ENCODE measurements at places on chromosomes 16 and 17.

GRCh38 chr16:51573191-51573590 is 422.1 kb upstream of the SALL1 start:
- DNase-seq: no peak

DNA sequence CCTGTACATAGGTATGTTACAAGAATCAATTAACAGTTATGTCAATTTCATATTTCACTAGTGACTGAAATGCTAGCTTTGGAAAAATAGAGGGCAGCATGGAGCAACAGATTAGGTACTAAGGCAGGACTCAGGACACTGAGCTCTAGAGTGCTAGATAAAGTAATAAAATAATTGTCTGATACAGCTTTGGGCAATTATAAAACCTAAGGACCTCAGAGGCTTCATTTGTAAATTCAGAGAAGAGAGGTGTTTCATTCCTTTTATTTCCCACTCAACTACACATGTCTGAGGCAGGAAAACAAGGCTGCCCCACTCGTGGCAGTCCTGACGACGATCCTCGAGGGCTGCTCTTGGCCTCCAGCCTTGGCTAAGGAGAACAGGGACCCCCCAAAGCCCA is 81.5 kb downstream of the CA4 start:
- no peak for DNase-seq

- no peak for DNase-seq
Measured at GRCh38 chr16:17633181-17633951, 162.6 kb upstream of the XYLT1 start.

DNA sequence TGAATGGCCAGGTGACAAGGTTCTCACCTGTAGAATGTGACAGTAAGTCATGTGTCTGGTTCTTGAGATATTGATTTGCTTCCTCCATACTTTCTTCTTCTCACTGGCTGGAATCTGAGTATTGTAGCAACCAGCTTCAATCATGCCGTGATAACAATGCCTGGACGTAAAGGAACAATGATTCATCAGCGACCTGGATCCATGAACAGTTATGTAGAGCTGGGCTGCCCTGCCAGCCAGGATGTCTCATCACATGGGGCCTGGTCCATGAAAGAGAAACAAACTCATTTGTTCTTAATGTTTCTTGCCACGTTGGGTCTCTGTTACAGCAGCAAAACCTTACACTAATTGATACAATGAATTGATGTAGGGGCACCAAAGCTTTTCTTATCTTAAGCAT is 627.2 kb downstream of the TOX3 start:
- DNase-seq: no peak

- DNase-seq: no peak
Measured at GRCh38 chr16:28617874-28618273, 8.0 kb upstream of the SULT1A1 start.

DNA sequence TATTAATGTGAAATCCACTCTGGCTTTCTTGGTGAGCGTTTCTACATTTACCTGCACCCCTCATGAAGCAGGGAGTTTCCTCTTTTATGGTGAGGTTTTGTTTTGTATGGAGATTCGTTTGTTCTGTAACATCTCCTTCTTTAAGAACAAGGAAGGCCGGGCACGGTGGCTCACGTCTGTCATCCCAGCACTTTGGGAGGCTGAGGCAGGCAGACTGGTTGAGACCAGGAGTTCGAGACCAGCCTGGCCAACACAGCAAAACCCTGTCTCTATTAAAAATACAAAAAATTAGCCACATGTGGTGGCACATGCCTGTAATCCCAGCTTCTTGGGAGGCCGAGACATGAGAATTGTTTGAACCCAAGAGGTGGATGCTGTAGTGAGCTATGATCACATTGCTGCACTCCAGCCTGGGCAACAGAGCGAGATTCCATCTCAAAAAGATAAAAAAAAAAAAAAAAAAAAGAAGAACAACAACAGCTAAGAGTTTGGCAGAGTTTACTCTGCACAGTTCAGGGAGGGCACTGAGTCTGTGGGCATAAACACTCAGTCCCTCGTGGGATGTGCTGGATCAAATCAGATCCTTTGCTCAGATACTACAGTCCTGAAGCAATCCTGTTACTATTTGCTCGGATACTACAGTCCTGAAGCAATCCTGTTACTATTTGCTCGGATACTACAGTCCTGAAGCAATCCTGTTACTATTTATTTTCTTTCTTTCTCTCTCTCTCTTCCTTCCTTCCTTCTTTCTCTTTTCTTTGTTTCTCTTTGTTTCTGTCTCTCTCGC is 28.9 kb downstream of the ADCY9 start:
- no peak for DNase-seq

DNA sequence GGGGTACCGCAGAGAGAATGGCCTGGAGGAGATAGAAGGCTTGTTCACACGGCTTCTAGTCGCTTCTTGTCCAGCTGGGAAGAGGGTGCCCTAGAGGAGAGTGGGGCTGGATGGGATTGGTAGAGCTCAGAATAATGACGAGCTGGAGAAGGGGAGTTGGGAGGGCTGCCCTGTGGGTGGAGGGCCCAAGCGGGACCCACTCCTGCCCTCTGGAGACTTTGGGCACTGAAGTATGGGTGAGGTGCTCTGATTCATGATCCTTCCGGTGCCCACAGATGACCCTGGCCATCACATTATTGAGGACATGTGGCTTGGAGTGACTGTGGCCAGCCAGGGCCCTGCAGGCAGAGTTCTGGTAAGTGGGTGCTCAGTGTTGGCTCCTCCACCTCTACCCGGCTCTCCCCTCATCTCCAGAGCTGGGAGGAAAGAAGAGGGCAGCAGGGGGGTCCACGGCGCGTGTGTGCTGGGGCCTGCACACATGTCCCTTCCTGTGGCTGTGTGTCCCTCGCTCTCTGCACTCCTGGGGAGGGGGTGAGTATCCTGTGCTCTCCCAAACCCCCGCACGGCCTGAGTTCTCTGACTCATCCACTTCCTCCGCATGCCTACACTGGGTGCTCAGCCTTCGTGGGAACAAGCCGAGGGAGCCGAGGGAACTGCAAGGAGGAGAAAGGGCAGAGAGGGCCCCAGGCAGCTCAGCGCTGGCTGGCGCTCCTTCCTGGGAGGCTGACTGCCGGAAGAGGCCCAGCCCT is 8.5 kb downstream of the ITGA3 start:
- DNase-seq: no peak

GRCh38 chr16:85857406-85857805 is 41.6 kb upstream of the IRF8 start:
- DNase-seq: no peak

Measured in right hindlimb (tissue), 1 donor.